ENCODE measurements at places on chromosomes 3 and 15. TPM values are rescaled to one million over a fixed set of nuclear protein-coding genes. Genes with fewer than 3 reads are reported as not detected.

Gene LRRC15
- not detected for total RNA-seq

Gene CA12
- total RNA-seq, result 0.15 TPM

Gene HHATL
- not detected for total RNA-seq

Gene STRA6
- total RNA-seq, result not detected

Gene PLA2G4E
- not detected for total RNA-seq

Gene OGG1
- total RNA-seq, result 25.2 TPM

Gene APEH
- total RNA-seq, result 171 TPM

Gene CISH
- total RNA-seq, result 268 TPM

Gene CYP11A1
- total RNA-seq, result 0.40 TPM

Gene C2CD4A
- 0.69 TPM for total RNA-seq

Gene SPCS1
- total RNA-seq, result 171 TPM

Gene CCR5
- total RNA-seq, result 2.2 TPM

Gene SPTSSB
- 0.05 TPM for total RNA-seq

Gene GNB4
- total RNA-seq, result 1.1 TPM

Gene TTLL13
- 0.19 TPM for total RNA-seq

Gene GOLGA8J
- total RNA-seq, result not detected

Gene HDGFL3
- total RNA-seq, result 3.9 TPM

Gene SLCO3A1
- total RNA-seq, result 4.8 TPM

Gene GNAT1
- not detected for total RNA-seq

Gene GPR62
- total RNA-seq, result not detected

Gene TRPM1
- total RNA-seq, result not detected

Gene SLC9C1
- total RNA-seq, result not detected

Gene ATP10A
- total RNA-seq, result 27.0 TPM

Gene CCR2
- 1.4 TPM for total RNA-seq

Gene ZNF860
- 0.11 TPM for total RNA-seq

Gene CACNA2D3
- not detected for total RNA-seq

Gene SYNPR
- not detected for total RNA-seq

Gene SLC28A1
- total RNA-seq, result not detected

All from activated T-cell treated with anti-CD3 and anti-CD28 coated beads, Interleukin-2, amount 50 U/mL, for 4 hours (primary cell).